Psoas muscle (tissue), 8 donors: ENCODE measurements at places on chromosomes 2 and 18. TPM values are rescaled to one million over a fixed set of nuclear protein-coding genes. Genes with fewer than 3 reads are reported as not detected.

The ALLC gene
- total RNA-seq: not detected

The CFC1 gene
- total RNA-seq: not detected

GRCh38 chr2:119647440-119648169 lies 31.4 kb upstream of the TMEM177 start:
- no peaks in the 10 kb centered on the region for H3K4me1 ChIP-seq
- no peak overlapping the region for H3K4me3 ChIP-seq
- no peak for DNase-seq
- H3K27me3 ChIP-seq: no peaks in the 10 kb centered on the region
- H3K27ac ChIP-seq: no peak overlapping the region

DNA sequence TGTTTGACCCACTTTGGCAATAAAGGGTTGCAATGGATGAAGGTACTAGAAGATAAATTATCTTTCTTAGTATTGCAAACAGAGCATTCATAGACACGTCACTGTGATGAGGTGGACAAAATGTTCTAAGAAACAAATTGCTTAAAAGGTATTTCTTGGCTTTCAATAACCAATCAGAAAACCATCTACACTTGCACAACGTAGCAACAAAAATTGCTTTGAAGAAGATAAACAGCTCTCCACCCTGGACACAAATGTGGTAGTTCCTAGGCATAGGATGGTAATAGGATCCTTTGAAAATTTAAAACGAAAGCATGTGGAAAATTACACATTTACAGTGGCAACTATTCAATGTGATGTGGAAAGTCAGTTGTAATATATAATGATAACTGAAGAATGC lies 439.9 kb upstream of the ETAA1 start:
- H3K4me3 ChIP-seq: no peak overlapping the region
- DNase-seq: no peak
- no peaks in the 10 kb centered on the region for H3K4me1 ChIP-seq
- H3K27me3 ChIP-seq: no peaks in the 10 kb centered on the region

DNA sequence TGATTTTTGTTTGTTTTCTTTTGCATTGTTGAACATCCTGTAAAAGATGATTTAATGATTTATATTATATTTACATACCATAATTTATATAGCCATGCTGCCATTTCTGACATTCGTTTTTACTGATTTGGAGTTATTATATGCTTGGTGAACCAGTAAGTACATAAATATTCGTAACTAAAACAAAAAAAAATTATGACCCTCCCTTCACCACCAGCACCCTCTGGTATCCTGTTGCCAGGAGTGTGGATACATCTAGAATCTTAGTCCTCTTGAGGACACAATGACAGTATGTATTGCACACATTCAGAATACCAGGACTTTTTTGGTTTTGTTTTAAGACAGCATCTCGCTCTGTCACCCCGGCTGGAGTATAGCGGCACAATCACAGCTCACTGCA lies 43.9 kb upstream of the B3GNT7 start:
- no peak overlapping the region for H3K27ac ChIP-seq
- H3K4me3 ChIP-seq: no peak overlapping the region
- H3K4me1 ChIP-seq: no peaks in the 10 kb centered on the region
- H3K27me3 ChIP-seq: no peaks in the 10 kb centered on the region

DNA sequence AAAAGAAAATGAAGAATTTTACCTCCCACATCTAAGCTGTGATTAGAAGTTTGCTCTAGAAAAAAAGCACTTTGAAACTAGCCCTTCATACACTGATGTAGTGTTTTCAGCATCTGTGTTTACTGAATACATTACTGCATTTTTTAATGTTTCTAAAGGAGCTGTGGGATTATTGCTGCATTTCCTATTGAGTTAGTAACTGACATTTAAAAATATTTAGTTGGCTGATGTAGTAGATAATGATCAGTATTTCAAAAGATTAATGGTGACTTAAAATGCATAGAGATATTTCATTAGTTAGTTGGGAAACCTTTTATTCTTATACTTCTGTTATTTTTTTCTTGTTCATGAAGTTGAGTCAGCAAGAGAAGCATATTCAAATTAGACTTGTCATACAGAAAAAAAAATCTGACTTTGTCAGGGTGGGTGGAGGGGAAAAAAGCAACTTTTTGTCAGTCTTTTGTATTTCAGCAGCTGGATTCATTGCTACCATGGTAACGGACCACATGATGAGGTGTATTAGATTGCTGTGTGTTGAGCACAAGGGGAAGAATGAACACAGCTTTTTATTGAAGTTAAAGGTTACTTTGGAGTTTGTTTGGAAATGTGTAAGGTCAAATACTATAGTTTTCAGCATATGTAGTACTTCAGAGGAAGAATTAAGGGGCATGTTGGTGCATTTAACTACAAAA lies at the start of gene DTNA:
DTNA (plus strand) TSS at position 549 of the 692 bp plus-strand sequence. CDS start 45,679 bp downstream, outside the sequence.
- no peaks in the 10 kb centered on the region for H3K36me3 ChIP-seq
- peak within 1 kb of the TSS; percentile 53 for H3K4me3 ChIP-seq
- peaks cover 50% of the 10 kb centered on the region for H3K4me1 ChIP-seq
- peak within 1 kb of the TSS; percentile 73 for H3K27ac ChIP-seq
- no peak for DNase-seq
- no peaks in the 10 kb centered on the region for H3K27me3 ChIP-seq

DNA sequence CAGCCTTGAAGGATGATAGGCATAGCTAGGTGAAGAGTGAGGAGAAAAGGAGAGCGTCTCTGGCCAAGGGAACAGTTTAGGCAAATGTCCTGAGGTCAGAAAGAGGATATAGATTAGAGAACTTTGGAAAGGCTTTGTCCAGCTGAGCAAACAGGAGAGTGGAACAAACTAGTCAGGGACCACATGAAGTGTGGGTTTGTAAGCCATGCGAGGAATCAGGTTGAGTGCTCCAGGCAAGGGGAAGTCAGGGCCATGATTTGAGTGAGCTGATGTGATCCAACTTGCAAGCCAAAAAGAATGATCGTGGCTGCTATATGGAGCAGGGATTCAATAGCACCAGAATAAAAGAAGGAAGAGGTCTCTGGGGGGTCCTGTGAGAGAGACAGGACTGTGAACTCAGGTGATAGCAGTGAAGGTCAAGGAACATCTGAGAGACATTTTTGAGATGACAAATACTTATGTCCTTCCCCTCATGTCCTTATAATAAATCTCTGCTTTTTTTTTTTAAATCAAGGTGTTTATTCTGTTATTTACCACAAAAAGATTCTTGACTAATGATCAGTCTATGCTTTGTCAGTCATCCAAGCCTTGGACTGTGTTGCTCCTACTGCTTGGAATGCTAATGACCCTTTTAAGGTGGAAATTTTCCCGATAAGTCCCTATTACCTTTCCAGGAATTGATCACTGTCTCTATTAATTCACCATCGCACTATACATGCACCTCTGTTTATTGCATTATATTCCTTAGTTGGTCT lies 472.6 kb downstream of the TXNL1 start:
- no peak overlapping the region for H3K27ac ChIP-seq
- H3K4me1 ChIP-seq: no peaks in the 10 kb centered on the region
- no peak overlapping the region for H3K4me3 ChIP-seq
- no peaks in the 10 kb centered on the region for H3K27me3 ChIP-seq
- H3K36me3 ChIP-seq: no peaks in the 10 kb centered on the region
- no peak for DNase-seq
